ENCODE measurements at places on chromosomes 4 and X.

DNA sequence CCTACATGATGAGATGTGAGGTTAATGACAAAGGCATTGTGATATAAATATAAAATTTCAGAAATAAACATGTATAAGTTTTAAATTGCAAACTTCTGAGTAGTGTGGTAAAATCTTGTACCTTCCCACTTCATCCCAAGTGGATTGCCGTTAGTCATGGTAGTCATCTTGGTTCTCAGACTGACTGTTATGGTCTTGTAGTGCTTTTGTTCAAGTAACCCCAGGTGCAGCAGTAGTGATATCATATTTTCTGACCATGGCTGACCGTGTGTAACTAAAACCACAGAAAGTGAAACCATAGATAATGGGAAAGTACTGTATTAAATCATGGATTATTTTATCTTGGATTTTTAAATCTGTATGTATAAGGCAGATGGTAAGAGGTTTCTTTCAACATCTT, 74.8 kb upstream of the SLIT2 start:
- DNase-seq: no peak

DNA sequence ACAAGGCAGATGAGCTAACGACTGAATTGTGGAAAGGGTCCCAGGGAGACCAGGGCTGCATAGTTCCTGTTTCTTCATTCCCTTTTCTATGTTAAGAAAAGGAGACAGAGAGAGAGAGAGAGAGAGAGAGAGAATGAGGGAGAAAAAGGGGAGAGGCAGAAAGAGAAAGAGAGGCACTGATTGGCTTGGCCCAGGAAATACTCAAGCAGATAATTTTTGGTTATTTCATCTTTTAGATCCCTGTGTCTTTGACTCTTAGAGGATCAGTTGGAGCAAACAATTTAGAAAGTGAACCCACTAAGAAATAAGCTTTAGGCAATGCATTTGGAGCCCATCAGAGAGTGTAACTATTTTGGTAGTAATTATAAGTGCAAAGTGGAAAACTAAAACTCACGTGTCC, 103.4 kb downstream of the CEP44 start:
- DNase-seq: no peak

DNA sequence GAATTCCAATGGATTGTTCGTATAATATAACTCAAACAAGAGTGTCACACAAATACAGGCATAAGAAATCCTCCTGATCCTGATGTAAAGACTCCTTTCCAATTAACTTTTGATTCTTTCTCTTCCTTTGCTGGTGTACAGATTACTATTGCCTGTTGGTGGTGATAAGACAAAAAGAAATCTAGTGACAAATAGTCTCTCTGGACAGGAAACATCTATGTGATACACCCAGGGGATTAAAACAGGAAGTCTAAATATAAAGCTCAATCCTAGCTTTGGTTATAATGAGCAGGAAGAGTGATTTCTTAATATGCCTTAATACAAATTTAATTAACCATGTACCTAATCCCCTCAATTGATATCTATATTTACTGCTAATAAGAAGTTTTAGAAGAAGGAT, 45.1 kb downstream of the ARHGEF6 start:
- no peak for DNase-seq

DNA sequence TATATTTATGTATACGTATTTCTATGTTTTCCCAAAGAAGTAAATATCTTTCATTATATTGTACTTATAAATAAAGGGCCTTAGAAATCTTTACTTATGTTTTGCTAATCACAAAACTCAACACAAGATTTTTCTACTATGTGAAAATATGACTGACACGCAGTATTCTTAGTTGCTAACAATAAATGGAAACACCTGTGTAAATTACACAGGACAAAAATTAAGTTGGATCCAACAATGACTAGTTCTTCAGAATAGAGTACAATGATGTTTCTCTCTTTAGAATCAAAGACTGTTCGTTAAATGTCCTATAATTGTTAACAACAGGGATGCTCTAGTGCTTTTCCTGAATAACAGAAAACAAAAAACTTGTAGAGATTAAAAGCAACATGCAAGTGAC, 96.1 kb downstream of the PPP3CA start:
- no peak for DNase-seq

DNA sequence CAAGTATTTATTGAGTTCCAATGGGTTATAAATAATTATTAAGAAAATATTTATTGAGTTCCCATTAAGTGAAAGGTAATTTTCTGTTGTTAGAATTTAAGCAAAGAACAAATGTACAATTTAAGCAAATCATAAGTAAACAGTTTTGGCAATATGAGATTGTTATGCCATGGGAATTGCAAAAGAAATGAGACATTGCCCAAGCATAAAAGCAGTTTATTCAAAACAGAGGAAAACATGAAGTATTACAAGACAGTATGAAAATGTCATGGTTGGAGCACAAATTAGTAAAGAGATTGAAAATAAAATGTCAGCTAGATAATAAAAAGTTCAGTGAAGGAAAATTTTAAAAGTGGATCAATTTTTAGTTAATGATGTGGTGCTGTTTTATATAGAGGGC, 706.1 kb upstream of the EPHA5 start:
- no peak for DNase-seq

DNA sequence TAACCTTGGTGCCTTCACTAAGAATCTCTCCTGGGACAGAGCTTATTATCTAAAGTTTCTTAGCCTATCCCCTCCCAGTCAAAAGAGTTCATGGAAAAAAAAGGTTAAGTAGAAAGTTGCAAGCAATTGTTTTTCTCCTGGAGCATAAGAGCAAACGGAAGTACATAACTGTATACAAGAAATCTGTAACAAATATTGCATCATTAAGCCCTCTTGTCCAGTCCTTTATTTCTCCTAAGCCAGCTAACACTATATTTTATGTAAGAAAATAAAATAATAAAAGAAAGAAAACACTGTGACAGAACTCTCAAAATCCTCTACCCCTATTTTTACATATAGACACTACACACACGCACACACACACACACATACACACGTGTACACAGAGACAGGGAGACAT, 255.3 kb downstream of the NAF1 start:
- no peak for DNase-seq

GRCh38 chr4:181860668-181861067, 382.5 kb upstream of the TENM3 start:
- no peak for DNase-seq

Data from stimulated activated CD8-positive, alpha-beta memory T cell treated with anti-CD3 and anti-CD28 coated beads, Interleukin-2, amount 100 ng/mL, for 1 hour (primary cell).